ENCODE measurements at places on chromosomes 1 and 21. TPM values are rescaled to one million over a fixed set of nuclear protein-coding genes. Genes with fewer than 3 reads are reported as not detected.

GRCh38 chr1:54357967-54358366 lies 48.2 kb downstream of the SSBP3 start:
- no peaks in the 10 kb centered on the region for H3K27me3 ChIP-seq
- peaks cover 11% of the 10 kb centered on the region for H3K4me1 ChIP-seq
- H3K36me3 ChIP-seq, result peaks cover 13% of the 10 kb centered on the region
- no peak overlapping the region for H3K4me3 ChIP-seq

Gene CATSPERE
- 0.18 TPM for total RNA-seq

Gene TNFRSF9
- total RNA-seq, result 0.72 TPM

DNA sequence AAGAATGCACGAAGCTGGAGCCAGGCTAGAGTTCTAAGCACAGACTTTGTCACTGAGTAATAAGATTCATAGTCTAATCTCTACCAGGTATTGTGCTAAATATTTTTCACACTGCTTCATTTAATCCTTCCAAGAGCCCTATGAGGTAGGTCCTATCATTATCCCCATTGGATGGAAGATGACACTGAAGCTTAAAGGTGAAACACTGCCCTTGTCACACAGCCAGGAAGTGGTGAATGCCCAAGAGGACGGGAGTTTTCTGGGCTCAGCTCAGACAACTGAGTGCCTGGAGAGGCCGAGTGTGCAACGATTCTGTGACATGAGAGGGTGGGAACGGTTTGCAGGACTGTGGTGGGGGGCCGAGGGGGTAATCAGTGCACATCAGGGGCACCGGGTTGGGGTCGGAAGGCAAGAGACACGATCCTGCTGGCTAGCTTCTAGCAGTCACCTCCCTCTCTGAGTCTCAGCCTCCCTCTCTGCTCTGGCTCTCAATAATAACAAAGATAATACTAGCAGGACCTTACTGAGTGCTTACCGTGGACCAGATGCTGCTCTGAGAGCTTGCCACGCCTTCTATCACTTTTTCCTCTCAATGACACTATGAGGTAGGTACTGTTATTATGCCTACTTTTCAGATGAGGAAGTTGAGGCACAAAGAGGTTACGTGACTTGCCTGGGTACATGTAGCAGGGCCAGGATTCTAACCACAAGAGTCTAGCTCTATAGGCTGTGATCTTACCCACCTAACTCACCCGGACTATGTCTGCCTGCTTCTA lies 12.4 kb downstream of the KCNQ4 start:
- no peaks in the 10 kb centered on the region for H3K36me3 ChIP-seq
- no peak for DNase-seq
- H3K27me3 ChIP-seq, result peaks cover 47% of the 10 kb centered on the region
- H3K27ac ChIP-seq, result no peak overlapping the region
- peaks cover 3% of the 10 kb centered on the region for H3K4me1 ChIP-seq

DNA sequence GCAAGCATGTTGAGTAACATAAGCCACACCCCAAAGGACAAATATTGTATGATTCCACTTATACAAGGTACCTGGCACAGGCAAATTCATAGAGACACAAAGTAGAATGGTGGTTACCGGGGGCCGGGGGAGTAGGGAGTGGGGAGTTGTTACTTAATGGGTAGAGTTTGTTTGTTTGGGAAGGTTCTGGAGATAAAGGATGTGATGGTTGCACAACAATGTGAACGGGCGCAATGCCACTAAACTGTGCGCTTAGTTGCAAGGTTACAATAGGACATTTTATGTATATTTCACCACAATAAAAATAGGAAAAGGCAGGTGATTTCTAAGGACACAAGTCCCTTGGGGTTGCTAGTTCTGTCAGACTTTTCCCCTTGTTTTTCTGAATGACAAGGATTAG lies 516.6 kb downstream of the KIF26B start:
- H3K4me3 ChIP-seq, result no peak overlapping the region
- peaks cover 3% of the 10 kb centered on the region for H3K4me1 ChIP-seq
- H3K36me3 ChIP-seq, result 0 out of 2 replicates have a peak, but pooled peaks cover 1% of the 10 kb centered on the region
- no peaks in the 10 kb centered on the region for H3K27me3 ChIP-seq
- no peak for DNase-seq

Gene CD84
- total RNA-seq, result not detected

DNA sequence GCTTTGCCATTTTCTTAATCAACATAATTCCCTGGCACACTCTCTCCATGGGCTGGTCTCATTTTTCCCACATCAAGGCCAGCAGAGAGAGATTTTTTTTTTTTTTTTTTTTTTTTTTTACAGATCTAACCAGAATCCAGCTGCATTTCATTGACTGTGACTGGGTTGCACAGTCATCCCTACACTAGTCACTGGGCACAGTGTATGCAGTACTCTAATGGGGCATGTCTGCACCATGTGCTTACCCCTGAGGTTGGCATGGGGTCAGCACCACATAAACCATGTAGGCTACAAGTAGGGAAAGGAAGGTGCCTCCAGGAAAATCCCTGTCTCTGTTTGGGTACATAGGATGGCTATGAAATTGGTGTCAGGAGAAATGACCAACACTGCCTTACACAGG lies 64.1 kb upstream of the LRP8 start:
- H3K4me1 ChIP-seq, result no peaks in the 10 kb centered on the region
- no peaks in the 10 kb centered on the region for H3K36me3 ChIP-seq
- H3K27ac ChIP-seq, result no peak overlapping the region
- peak; percentile 15 for DNase-seq
- peaks cover 24% of the 10 kb centered on the region for H3K27me3 ChIP-seq

Gene LCE3D
- total RNA-seq, result not detected

- no peaks in the 10 kb centered on the region for H3K27me3 ChIP-seq
- H3K4me1 ChIP-seq, result no peaks in the 10 kb centered on the region
- no peak overlapping the region for H3K4me3 ChIP-seq
- peak; percentile 1 for DNase-seq
- H3K36me3 ChIP-seq, result no peaks in the 10 kb centered on the region
These were observed 1148.8 kb upstream of the ADGRL4 start for GRCh38 chr1:80155371-80155770.

DNA sequence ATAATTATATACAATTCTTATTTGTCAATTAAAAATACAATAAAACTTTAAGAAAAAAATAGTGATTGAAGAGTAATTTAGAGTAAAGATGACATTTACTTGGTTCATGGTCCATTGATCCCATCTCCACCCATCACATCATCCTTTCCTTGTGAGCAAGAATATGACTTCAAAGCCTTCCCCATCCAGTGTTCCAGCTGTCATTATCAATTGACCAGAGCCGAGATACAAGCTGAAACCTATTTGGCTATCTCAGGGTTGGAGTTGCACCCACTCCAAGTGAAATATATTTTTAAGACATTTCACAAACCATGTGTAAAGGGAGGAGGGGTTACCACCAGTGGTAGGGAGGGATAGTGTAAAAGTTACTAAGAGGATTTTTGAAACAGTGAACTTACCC lies 428.9 kb upstream of the C1orf87 start:
- H3K36me3 ChIP-seq, result no peaks in the 10 kb centered on the region
- H3K4me1 ChIP-seq, result no peaks in the 10 kb centered on the region
- H3K4me3 ChIP-seq, result no peak overlapping the region
- DNase-seq, result no peak
- H3K27ac ChIP-seq, result no peak overlapping the region

DNA sequence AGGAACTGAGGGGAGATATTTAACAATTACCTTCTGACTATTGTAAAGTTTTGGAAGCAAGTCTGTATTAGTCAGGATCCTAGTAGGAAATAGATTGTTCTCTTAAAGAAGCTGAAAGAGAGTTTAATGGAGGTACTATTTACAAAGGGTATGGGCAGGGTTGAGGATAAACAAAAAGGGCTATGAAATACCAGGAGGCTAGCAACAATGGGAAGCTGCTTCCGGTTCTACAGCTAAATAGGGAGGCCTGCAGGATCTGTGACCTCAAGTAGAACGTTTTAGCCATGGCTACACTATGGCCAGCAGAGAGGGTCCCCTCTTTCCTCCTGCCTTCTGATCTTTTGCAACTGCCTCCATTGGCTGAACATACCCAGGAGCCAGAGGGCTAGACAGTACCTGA lies 117.7 kb downstream of the PDE4B start:
- no peaks in the 10 kb centered on the region for H3K27me3 ChIP-seq
- H3K36me3 ChIP-seq, result no peaks in the 10 kb centered on the region
- no peaks in the 10 kb centered on the region for H3K4me1 ChIP-seq
- no peak overlapping the region for H3K27ac ChIP-seq

DNA sequence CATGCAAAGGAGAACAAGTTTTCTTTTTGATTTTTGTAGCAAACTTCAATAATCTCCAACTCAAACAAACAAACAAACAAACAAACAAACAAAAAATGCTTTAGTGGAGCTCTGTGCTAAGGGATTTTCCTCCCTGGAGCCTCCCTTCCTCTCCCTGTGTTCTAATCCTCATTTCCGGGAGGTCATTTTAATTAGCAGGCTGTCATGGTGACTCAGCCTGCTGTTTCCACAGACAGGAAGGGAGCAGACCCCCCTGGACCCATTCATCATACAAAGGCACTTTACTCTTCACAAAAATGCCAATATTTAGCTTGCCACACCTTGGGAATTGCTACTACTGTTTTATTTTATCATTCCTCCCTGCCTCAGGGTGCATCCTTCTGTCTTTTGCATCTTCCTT lies 61.0 kb upstream of the SPATA6 start:
- H3K4me1 ChIP-seq, result no peaks in the 10 kb centered on the region
- no peak for DNase-seq
- no peaks in the 10 kb centered on the region for H3K27me3 ChIP-seq
- H3K27ac ChIP-seq, result no peak overlapping the region
- H3K36me3 ChIP-seq, result no peaks in the 10 kb centered on the region

Gene RGSL1
- not detected for total RNA-seq

- H3K4me1 ChIP-seq, result no peaks in the 10 kb centered on the region
- H3K27ac ChIP-seq, result no peak overlapping the region
- no peak for DNase-seq
- H3K27me3 ChIP-seq, result no peaks in the 10 kb centered on the region
- no peaks in the 10 kb centered on the region for H3K36me3 ChIP-seq
These were observed 316.0 kb upstream of the VAMP3 start for GRCh38 chr1:7454895-7455784.

GRCh38 chr1:59354709-59355337 lies 57.9 kb downstream of the FGGY start:
- no peaks in the 10 kb centered on the region for H3K27me3 ChIP-seq
- DNase-seq, result no peak
- peaks cover 2% of the 10 kb centered on the region for H3K4me1 ChIP-seq
- H3K27ac ChIP-seq, result no peak overlapping the region
- H3K4me3 ChIP-seq, result no peak overlapping the region

DNA sequence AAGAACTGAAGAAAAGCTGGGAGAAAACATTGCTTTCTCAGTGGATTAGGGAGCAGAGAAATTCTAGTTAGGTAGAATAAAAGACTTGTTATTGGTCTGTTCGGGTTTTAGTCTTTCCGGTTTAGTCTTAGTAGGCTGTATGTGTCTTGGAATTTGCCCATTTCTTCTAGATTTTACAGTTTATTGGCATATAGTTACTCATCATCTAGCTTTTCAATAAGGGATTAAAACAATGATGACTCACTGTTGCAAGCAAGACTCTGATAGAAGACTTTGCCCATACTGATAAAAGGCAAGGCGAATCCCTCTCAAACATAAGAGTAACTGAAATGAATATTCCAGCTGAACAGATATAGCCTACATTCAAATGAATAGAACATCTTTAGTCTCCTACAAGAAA lies 62.3 kb downstream of the GPR137B start:
- DNase-seq, result peak; percentile 30
- H3K27ac ChIP-seq, result no peak overlapping the region
- H3K4me3 ChIP-seq, result no peak overlapping the region
- H3K27me3 ChIP-seq, result no peaks in the 10 kb centered on the region
- peaks cover 5% of the 10 kb centered on the region for H3K36me3 ChIP-seq

GRCh38 chr1:25148673-25149300 lies 83.5 kb downstream of the SYF2 start:
- H3K27me3 ChIP-seq, result peaks cover 56% of the 10 kb centered on the region
- H3K4me3 ChIP-seq, result no peak overlapping the region
- no peaks in the 10 kb centered on the region for H3K36me3 ChIP-seq
- no peak overlapping the region for H3K27ac ChIP-seq
- DNase-seq, result no peak
- H3K4me1 ChIP-seq, result no peaks in the 10 kb centered on the region

Gene LCE3E
- not detected for total RNA-seq

- peaks cover 2% of the 10 kb centered on the region for H3K4me1 ChIP-seq
- H3K27ac ChIP-seq, result no peak overlapping the region
- DNase-seq, result no peak
- H3K36me3 ChIP-seq, result no peaks in the 10 kb centered on the region
- H3K4me3 ChIP-seq, result no peak overlapping the region
These were observed 54.8 kb downstream of the FOXO6 start for GRCh38 chr1:41416081-41416480.

Gene CELA3B
- total RNA-seq, result not detected

- peaks cover 11% of the 10 kb centered on the region for H3K4me1 ChIP-seq
- no peaks in the 10 kb centered on the region for H3K36me3 ChIP-seq
- H3K27ac ChIP-seq, result no peak overlapping the region
- no peaks in the 10 kb centered on the region for H3K27me3 ChIP-seq
These were observed 241.8 kb upstream of the IRF2BP2 start for GRCh38 chr1:234851450-234852438.

Gene ATP1A4
- not detected for total RNA-seq

DNA sequence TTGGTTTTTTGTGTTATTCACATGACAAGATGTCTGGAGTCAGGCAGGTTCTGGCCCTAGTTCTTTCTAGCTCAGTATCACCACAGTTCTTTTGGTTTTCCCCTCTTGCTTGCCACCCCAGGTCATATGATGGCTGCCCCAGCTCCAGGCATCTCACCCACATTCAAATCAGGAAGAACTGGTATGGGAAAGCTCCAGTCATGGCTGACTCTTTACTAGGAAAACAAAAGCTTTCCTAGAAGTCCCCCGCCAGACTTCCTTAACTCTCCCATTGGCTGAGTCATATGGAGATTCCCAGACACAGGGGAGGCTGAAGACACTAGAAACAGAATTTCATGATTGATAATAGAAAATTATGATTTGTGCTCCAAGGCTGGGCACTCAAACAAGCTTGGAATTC lies 22.1 kb upstream of the EYA3 start:
- peaks cover 5% of the 10 kb centered on the region for H3K4me1 ChIP-seq
- H3K27me3 ChIP-seq, result no peaks in the 10 kb centered on the region

DNA sequence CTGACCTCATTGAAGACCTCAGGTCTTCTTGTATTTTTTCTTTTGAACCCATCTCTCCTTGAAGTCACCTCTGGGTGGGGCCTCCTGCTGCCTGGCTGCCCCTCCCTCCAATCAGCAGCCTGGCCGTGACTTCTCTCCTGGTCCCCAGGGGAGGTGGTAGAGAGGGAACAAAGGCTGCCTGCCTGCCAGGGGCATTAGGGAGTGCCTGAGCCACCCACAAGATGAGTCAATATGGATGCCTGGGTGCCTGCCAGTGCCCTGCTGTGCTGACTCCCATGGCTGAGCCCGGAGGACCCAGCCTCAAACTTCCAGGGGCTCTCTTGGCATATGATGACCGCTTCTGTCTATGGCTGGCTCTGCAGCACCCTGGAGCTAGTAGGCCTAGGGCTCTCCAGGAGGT lies 5.3 kb upstream of the CDCP2 start:
- H3K27me3 ChIP-seq, result peaks cover 7% of the 10 kb centered on the region
- no peak for DNase-seq
- H3K4me1 ChIP-seq, result peaks cover 6% of the 10 kb centered on the region
- no peak overlapping the region for H3K27ac ChIP-seq
- no peaks in the 10 kb centered on the region for H3K36me3 ChIP-seq
- no peak overlapping the region for H3K4me3 ChIP-seq

Gene CD34
- total RNA-seq, result not detected

Measured in IMR-90 (cell line).